Esophagus mucosa (tissue), 1 donor: ENCODE measurements at places on chromosomes 4 and X.

DNA sequence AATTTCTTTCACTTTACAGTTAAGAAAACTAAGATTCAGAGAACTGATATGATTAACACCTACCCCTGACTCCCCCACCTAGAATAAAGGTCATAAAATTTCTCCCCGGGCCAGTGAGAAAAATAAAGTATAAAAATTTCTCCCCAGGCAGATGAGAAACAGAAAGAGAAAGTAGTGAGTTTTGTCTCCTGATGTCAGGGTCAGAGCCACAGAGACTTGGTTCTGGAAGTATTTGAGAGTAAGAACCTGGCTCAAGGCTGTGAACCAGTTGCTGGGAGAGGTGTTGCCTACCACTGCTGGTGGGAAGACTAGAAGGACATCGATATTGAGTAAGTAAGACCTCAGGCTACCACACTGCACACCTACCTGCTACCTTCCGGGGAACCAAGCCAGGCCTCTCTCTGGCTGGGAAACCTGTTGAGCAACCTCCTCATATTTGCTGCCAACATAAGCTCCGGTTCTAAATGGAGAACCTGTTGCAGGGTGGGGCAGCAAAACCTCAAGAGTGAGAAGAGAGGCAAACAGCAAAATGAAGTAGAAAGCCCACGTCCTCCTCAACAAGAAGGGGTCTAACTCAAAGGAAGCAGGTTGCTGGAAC is 104.2 kb upstream of the PUDP start:
- ATAC-seq = peak; percentile 97

- peak; percentile 2 for ATAC-seq
Observed at GRCh38 chr4:15935504-15936402, 2.8 kb downstream of the FGFBP1 start.

GRCh38 chrX:35339796-35340195 is 397.2 kb downstream of the FAM47B start:
- ATAC-seq = no peak

- ATAC-seq = no peak
Observed at GRCh38 chr4:6972911-6973310, 63.3 kb downstream of the TBC1D14 start.

DNA sequence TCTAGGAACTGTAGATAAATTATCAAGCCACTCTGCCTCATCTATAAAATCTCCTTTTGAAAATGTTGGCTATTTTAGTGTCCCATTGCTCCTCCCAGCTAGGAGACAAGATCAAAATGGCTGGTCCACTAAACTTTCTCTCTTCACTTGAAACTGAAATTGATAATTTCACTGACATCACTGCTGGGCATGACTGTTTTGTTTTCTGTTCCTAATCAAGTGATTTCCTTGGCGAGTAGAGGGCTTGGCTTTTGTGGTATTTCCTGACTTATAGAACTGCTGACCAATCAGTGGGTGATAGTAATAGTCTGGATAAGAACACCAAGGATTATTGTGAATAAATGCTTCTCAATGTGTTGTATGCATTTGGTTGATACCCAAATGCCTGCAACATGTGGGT is 2152.9 kb downstream of the ARAP2 start:
- ATAC-seq = no peak

- no peak for ATAC-seq
Observed at GRCh38 chrX:106323357-106323756, 155.3 kb downstream of the PWWP3B start.

DNA sequence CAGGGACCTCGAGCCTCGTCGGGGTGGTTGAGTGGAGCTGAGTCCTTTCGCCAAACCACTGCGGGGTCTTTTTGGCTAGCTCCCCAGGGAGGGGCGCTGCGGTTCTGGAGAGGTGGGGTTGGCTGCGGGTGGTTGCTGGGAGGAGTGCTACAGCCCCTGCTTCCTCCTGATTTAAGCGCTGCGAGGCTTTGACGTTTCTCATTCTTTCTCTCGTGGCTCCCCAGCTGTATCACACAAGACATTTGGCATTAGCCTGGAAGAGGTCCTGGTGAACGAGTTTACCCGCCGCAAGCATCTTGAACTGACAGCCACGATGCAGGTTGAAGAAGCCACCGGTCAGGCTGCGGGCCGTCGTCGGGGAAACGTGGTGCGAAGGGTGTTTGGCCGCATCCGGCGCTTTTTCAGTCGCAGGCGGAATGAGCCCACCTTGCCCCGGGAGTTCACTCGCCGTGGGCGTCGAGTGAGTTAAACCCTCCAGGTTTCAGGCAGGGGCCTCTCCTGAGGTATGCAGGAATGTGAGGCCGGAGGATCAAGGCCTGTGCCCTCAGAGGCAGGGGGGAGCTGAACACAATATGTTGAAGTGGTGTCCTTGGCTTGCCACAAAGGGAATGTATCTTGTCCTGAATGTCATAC is 25.5 kb downstream of the ARHGAP36 start:
- no peak for ATAC-seq

- no peak for ATAC-seq
Observed at GRCh38 chrX:45801554-45801953, 600.9 kb upstream of the DIPK2B start.

DNA sequence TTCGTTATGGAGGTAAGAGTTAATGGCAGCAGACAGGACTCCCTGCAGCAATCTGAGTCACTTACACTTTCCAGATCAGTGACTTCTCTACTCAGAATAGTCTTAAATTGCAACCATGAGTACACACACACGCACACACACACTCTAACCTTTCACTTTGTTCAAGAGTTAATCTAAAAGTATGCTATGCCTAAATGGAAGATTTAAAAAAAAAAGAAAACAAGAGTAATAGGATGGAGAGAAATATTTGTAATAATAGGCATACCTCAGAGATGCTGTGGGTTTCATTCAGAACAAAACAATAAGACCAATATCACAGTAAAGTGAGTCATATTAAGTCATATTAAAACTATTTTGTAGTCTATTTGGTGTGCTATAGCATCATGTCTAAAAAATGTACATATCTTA is 969.1 kb upstream of the PCDH10 start:
- no peak for ATAC-seq

GRCh38 chr4:139956507-139957017 is 197.4 kb downstream of the MAML3 start:
- peak; percentile 31 for ATAC-seq

- ATAC-seq = peak; percentile 71
Observed at GRCh38 chrX:119004920-119005524, 30.6 kb downstream of the LONRF3 start.
